ENCODE measurements at places on chromosomes 4 and X. TPM values are rescaled to one million over a fixed set of nuclear protein-coding genes. Genes with fewer than 3 reads are reported as not detected.

GRCh38 chrX:150361777-150362351 is 1.3 kb upstream of the MAMLD1 start:
- DNase-seq = no peak

- DNase-seq = no peak
Observed at GRCh38 chrX:109184506-109185139, 297.3 kb downstream of the GUCY2F start.

DNA sequence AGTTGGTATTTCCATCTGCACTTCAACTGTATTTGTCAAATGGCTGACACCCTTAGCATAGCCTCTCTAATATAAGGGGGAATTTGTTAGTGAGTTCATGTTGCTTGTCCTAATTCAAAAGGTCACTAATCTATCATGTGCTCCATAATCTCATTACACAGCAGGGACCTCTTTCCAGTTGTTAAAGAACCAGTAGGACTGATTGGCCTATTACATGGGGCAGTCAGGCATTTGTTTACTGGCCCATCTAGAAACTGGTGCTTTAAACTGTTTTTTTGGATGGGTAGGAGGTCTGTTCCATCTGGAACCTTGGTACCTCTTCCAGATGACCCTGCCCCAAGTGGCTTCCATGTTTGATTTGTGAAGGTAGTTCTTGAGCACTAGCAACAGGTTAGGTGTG is 11.4 kb downstream of the ANK2 start:
- no peak for DNase-seq

DNA sequence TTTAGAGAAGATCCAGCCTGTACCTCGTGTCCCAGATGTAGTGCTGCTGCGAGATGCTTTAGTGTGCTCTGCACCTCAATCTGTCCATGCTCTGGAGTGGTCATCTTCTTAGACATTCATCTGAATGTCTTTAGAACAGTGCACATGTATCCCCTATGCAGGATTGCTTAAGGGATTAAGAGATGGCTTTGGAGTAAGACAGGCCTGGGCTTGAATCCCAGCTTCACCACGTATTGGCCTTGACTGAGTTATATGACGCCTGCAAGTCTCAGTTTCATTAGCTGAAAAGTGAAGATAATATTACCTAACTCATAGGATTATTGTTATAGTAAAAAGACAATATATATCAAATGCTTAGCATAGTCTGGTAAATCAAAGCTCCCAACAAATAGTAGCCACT is 98.3 kb downstream of the NFKB1 start:
- no peak for DNase-seq

The MXRA5 gene
- total RNA-seq = 5.3 TPM

All from mucosa of gallbladder (tissue), 1 donor.